Cardiac septum (tissue), 1 donor: ENCODE measurements at places on chromosomes 2 and 18. TPM values are rescaled to one million over a fixed set of nuclear protein-coding genes. Genes with fewer than 3 reads are reported as not detected.

- DNase-seq: no peak
Observed at GRCh38 chr2:101125374-101125773, 25.8 kb downstream of the TBC1D8 start.

- DNase-seq: no peak
Observed at GRCh38 chr2:74076074-74076470, 71.6 kb downstream of the BOLA3 start.

GRCh38 chr2:54432251-54433015 lies 23.7 kb upstream of the SPTBN1 start:
- DNase-seq: no peak

- DNase-seq: no peak
Observed at GRCh38 chr18:46546111-46546640, 110.8 kb downstream of the LOXHD1 start.

ARMC9 gene
- 3.9 TPM for total RNA-seq

DNA sequence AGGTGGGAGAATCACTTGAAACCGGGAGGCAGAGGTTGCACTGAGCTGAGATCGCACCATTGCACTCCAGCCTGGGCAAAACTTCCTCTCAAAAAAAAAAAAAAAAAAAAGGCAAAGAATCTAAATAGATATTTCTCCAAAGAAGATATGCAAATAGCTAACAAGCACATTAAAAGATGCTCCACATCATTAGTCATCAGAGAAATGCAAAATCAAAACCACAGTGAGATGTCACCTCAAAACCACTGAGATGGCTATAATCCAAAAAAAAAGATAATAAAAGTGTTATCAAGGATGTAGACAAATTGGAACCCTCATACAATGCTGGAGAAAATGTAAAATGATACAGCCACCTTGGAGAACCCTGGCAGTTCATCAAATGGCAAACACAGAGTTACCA lies 8.4 kb downstream of the ST8SIA5 start:
- no peak for DNase-seq

DNA sequence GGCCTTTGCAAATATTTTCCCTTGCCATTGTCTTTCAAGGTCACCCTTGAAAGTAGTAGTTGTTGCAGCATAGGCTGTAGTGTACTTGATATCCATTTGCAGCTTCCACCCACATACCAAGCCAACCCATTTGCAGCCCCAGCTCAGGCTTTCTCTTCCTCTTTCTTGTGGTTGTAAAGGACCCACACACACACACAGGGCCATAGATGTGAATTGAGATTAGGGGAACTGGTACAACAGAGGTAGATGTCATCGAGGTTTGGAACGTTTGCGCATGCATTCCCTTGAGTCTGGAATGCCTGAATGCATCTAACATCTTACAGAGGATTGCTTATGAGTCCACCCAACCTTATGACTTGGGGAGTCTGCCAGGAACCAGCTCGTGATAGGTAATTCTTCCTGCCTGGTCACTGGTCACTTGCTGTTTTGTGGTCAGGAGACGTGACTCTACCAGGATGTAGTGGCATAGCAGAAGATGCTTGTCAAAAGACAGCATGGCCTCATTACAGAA lies 91.9 kb downstream of the MRPS9 start:
- no peak for DNase-seq

DNA sequence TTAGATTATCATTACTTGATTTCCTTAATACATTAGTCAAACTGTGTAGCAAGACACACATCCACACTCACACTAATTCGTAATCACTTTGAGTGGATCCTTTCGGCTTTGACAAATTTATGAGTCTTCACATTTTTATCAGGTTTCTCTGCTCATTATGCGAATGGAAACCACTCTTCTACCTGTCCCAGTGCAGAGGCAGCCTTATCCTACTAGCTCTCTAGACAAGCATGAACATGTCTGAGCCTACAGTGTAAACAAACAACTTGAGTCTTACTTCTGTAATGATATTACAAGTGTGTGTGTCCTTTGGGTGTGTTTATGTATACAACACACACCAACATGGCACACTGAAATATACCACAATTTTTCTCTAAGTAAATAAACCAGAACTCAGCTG lies 361.9 kb upstream of the CHST9 start:
- no peak for DNase-seq

- DNase-seq: no peak
Observed at GRCh38 chr2:64276417-64277095, 132.3 kb upstream of the PELI1 start.

GRCh38 chr2:17717666-17718065 lies 35.9 kb downstream of the SMC6 start:
- no peak for DNase-seq

DNA sequence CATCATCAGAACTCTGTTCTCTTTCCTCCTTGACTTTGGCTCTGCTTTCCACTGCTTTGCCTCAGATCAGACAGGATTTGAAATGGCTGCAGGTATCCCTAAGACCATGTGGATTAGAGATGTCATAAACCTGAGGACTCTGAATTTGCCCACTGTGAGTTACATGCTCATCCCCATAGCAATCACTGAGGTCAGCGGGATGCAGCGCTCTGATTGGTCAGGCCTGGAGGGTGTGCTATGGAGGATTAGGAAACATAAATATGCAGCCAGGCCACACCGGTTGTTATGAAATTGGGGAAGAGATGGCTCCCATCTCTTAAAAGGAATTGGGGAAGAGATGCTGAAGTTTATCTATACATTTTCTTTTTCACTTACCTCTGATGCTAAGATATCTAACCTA lies 73.7 kb upstream of the DNAJC10 start:
- no peak for DNase-seq

FAM124B gene
- total RNA-seq: 1.9 TPM

DNA sequence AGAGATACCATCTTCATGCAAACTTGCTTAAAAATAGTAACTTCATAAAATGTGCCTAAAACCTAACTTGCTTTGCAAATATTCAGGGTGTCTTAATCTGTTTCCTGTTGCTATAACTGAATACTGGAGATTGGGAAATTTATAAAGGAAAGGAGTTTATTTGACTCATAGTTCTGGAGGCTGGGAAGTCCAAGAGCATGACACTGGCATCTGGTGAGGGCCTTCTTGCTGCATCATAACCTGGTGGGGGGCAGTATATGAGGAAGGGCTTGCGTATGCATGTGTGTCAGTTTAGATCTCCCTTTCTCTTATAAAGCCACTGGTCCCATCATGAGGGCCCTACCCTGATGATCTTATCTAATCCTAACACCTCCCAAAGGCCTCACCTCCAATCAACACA lies 166.5 kb downstream of the LPIN1 start:
- DNase-seq: no peak

GRCh38 chr2:216119986-216120385 lies 10.8 kb downstream of the XRCC5 start:
- DNase-seq: no peak

PIEZO2 gene
- 0.46 TPM for total RNA-seq

- DNase-seq: no peak
Observed at GRCh38 chr2:218720048-218721041, 9.7 kb downstream of the TTLL4 start.

OR6B2 gene
- not detected for total RNA-seq

DNA sequence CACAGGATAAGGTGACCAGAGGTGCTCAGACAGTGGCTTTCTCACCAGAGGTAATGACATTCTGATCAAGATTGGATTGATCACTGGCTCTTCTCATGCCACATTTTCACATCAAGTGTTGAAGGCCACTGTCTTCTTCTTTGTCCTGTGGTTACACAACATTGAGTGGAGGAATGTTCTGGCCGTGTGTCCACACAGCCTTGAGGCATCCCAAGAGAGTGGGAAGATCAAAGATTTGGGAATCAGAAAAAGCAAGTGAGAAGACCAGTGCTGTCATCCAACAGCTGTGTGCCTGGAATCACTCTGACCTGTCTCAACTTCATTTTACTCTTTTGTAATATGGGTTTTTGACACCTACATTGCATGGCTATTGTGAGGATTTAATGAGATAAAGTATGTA lies 67.4 kb downstream of the IL1R2 start:
- DNase-seq: no peak

DNA sequence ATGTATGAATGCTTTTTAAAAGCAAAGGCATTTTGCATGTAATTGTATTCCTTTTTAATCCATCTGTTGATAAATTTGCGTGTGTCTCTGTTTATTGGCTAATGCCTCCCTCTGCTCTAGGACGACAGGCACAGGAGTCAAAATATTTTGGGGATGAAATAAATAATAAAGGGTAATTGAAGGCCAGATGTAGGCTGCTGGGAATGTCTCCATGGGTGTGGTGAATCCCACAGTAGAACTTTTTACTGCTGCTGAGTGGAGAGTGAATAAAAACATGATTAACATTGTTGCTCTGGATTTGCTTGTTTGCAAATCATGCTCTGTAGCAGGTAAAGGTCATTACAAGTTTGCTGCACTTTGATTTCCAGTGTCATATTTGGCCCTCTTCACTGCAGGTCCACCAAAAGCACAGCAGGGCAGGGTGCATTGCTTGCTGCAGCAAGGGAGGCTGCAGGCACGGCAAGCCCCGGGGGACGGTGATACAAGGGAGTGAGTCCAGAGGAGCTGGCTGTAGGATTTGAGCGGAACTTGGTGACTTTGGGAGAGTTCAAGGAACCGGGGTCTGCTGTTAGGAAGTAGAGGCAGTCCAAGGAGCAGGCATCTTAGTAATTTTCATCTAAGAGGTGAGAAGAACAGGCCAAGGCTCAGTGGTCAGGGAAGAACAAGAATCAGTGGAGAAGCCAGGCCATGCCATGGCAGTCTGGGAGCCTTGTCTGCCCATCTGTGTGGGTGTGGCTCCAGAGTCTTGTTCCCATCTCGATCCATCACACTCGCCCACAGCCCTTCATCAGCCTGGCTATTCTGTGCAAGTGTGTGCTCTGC lies 201.5 kb upstream of the RAB6C start:
- peak; percentile 49 for DNase-seq

KCNJ3 gene
- total RNA-seq: 3.4 TPM

DNA sequence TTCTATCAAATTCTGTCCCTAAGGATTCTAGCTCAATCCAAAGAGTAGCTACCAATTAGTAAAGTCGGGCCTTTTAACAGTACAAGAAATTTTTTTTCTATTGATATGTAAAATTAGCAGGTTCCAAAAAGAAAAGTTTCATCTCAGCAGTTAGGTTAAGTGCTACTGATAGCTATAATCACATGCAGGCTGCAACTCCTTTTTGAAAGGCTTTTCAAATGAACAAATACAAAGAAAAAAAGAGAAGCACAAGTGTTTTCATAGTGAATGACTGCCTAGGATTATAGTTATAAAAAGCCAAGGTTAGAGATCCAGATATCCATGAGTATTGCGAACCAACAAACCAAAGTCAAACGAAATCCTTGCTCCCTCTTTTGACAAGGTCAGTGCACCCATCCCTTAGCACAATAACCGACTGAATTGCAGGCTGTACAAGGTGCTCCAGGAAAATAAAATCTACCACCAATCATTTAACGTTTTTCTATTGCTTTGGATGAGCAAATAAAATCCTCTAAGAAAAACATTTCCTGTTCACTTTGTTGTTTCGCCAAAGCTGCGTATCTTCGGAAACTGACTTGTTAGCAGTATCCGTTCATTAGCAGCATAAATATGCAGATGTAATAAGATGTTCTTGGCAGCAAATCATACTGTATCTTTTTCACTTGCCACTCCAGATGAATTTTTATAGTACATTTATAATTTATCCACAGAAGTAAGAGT lies 100.2 kb downstream of the SRBD1 start:
- DNase-seq: no peak

DNA sequence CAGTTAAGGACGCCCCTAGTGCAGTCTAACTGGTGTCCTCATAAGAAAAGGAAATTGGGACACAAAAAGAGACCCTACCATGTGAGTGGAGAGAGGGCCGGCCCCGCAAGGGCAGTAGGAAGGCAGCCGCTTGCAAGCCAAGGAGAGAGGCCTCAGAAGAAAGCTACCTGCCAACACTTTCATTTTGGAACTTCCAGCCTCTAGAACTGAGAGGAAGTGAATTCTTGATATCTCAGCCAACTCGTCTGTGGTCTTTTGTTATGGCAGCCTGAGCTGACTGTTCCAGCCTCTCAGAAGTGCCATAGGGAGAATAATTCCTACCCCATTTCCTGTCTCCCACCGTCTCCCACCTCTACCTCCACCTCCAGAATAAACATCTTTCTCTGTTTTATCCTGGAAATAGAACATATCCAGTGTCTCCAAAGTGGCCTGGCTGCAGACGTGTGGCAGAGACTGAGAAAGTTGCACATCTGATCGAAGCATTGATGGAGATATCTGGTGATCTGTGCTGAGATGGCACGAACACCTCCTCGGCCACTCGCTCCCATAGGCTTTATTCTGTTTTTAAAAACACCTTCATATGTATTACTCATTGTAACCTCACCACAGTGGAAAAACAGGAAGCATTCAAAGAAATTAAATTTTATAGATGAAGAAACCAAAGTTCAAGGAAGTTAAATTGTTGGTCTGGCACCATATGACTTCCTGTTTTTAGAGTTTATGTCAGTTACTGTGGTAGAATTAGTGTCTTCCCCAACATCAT lies 39.5 kb upstream of the MARCO start:
- no peak for DNase-seq

C1QL2 gene
- not detected for total RNA-seq

- DNase-seq: no peak
Observed at GRCh38 chr2:9330612-9331270, 92.6 kb downstream of the ITGB1BP1 start.

- DNase-seq: no peak
Observed at GRCh38 chr18:67935638-67936037, 419.1 kb upstream of the DSEL start.

DNA sequence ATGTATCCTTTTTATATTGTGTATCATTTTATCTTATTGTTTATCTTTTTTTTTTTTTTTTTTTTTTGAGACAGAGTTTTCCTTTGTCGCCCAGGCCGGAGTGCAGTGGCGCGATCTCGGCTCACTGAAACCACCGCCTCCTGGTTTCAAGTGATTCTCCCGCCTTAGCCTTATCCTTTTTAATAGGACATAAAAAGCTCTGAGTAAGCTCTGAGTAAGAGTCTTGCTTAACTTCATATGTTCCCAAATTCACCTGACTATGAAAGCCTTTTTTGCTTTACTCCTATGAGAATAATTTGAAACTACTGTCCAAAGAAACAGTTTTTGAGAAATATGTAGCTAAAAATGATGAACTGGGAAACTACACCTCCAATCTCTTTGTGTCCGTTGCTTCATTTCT lies 525.5 kb downstream of the IRS1 start:
- DNase-seq: no peak

DNA sequence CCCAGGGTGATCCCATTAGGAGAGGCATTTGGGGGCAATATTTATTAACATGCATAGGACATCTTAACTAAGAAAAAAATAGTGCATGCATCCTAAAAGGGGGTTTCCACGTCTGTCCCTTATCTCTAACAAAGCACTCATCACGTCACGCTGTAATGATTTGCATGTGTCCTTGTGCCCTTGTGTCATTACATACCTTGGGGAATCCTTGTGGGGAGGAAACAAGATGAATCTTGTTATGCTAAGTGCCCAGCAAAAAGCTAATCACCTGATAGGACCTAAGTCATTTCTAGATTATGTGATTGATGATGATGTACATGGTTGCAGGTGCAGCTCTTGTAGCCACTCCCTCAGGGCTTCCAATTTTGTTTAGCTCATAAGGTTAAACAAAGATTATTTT lies 250.9 kb downstream of the FBXO15 start:
- DNase-seq: no peak

ALLC gene
- total RNA-seq: not detected
